Articular chondrocyte of knee joint (primary cell): ENCODE measurements at places on chromosomes 6 and 20. TPM values are rescaled to one million over a fixed set of nuclear protein-coding genes. Genes with fewer than 3 reads are reported as not detected.

The SLC13A3 gene
- total RNA-seq = 1.5 and 1.6 TPM in 2 replicates

The RBBP9 gene
- total RNA-seq = 29.7 and 37.2 TPM in 2 replicates

The COL12A1 gene
- total RNA-seq = 4,371 and 4,738 TPM in 2 replicates

The IP6K3 gene
- not detected in 2 replicates for total RNA-seq

The FBXO5 gene
- 11.0 and 17.7 TPM in 2 replicates for total RNA-seq

The ROS1 gene
- total RNA-seq = 2.5 and 3.7 TPM in 2 replicates

The TMC2 gene
- not detected in 2 replicates for total RNA-seq

The CPXM1 gene
- 0.13 and 0.22 TPM in 2 replicates for total RNA-seq

The HLA-DQA1 gene
- total RNA-seq = not detected in 2 replicates

The TFAP2D gene
- total RNA-seq = not detected in 2 replicates

The SLC22A1 gene
- total RNA-seq = 0.52 and 1.1 TPM in 2 replicates

The BPI gene
- total RNA-seq = not detected in 2 replicates

The ULBP2 gene
- 4.2 and 5.1 TPM in 2 replicates for total RNA-seq

The CALHM6 gene
- total RNA-seq = 1.4 and 3.0 TPM in 2 replicates

The SUPT3H gene
- 5.7 and 6.6 TPM in 2 replicates for total RNA-seq

The TUBB2B gene
- total RNA-seq = 11.5 and 31.1 TPM in 2 replicates

The SMLR1 gene
- total RNA-seq = not detected in 2 replicates

The EYS gene
- total RNA-seq = under 0.01 TPM in 2 replicates

The GJA10 gene
- not detected in 2 replicates for total RNA-seq

The POU3F2 gene
- not detected in 2 replicates for total RNA-seq

The CALHM4 gene
- total RNA-seq = not detected in 2 replicates

The ENPP4 gene
- total RNA-seq = 1.6 and 2.4 TPM in 2 replicates

The BTBD3 gene
- total RNA-seq = 26.5 and 30.3 TPM in 2 replicates

The HLA-E gene
- total RNA-seq = 291 and 298 TPM in 2 replicates

The EFHC1 gene
- total RNA-seq = 32.3 and 34.4 TPM in 2 replicates

The KAT14 gene
- total RNA-seq = 15.8 and 18.2 TPM in 2 replicates

The GPR6 gene
- not detected in 2 replicates for total RNA-seq

The ELOVL2 gene
- 0.13 and 0.22 TPM in 2 replicates for total RNA-seq

The KCNK16 gene
- total RNA-seq = not detected in 2 replicates
